ENCODE measurements at places on chromosomes 6 and 20.

- DNase-seq, result no peak
Observed at GRCh38 chr6:1872649-1873131, 263.0 kb downstream of the FOXC1 start.

- DNase-seq, result no peak
Observed at GRCh38 chr20:63377256-63377941, 16.2 kb upstream of the CHRNA4 start.

GRCh38 chr6:118875672-118876071 lies 18.3 kb upstream of the ASF1A start:
- peak; percentile 93 for DNase-seq

GRCh38 chr6:41092421-41093140 lies 19.8 kb downstream of the NFYA start:
- DNase-seq, result no peak

DNA sequence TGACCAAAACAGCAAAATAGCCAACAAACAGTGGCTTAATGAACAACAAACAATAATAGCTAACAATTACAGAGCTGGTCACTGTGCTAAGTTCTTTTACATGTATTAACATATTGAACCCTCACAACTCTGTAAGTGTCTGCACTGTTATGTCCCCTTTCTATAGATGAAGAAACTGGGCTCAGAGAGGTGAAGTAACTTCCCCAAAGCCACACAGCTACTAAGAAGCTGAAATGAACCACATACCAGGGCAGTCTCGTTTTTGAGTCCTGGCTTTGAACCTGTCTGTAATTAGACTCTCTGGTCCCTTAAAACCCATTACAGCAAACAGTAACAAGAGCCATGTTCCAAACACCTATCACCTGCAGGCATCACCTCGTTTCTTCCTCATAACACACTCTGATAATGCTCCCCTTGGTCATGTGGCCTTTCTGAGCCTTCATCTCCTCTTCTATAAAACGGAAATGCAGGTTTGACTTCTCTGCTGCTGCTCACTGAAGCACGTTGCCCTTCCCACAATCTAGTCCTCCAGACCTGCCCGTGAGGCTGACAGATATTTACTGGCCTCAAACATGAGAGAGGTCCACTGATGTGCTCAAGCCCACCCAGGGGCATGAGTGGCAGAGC lies 23.3 kb downstream of the KCNK15 start:
- DNase-seq, result no peak

GRCh38 chr6:28349892-28350737 lies at the start of gene ZKSCAN3:
ZKSCAN3 (plus strand) TSS chr6:28349947; CDS start chr6:28359587, 9,640 bp downstream.
- peak; percentile 48 for DNase-seq

DNA sequence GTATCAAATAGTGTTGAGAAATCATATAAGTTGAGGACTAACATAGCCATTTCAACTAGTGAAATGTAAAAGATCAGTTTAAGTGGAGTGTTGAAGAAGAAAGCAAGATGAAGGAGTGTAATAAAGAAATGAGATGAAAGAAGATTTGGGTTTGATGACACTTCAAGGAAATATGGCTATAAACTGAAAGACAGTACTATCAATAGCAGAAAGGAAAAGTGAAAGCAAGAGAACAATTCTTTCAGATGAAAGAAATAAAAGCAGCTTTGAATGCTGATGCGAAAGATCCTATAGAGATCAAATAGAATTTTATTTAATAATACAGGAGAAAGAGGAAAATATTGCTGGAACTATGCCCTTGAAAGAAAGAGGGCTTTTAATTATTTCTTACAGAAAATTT lies 92.8 kb upstream of the PRSS16 start:
- DNase-seq, result no peak

DNA sequence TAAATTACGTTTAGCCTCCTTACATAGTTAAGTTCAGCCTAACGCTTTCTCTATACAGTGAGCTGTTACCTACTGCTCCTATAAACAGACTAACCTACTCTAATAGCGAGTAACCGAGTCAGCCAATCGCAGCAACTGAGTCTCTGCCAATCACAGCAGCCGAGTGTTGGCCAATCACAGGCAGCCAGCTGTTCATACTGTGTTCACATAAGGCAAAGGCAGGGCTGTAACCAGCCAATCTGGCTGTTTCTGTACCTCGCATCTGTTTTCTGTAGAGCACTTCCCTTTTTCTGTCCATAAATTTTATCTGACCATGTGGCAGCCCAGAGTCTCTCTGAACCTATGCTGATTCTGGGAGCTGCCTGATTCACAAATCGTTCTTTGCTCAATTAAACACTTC lies 263.9 kb upstream of the JARID2 start:
- DNase-seq, result no peak

GRCh38 chr6:133707456-133707855 lies 181.5 kb upstream of the TCF21 start:
- no peak for DNase-seq

- no peak for DNase-seq
Observed at GRCh38 chr20:63320041-63320511, 27.1 kb downstream of the COL20A1 start.

GRCh38 chr20:31568773-31569162 lies 36.3 kb upstream of the ID1 start:
- no peak for DNase-seq

GRCh38 chr20:19408971-19409370 lies 196.5 kb downstream of the SLC24A3 start:
- DNase-seq, result no peak
